ENCODE measurements at places on chromosomes 6 and 20. TPM values are rescaled to one million over a fixed set of nuclear protein-coding genes. Genes with fewer than 3 reads are reported as not detected.
A peak's percentile ranks its signal among the peaks of the same experiment; 100 is the strongest.

Gene MAS1
- not detected for total RNA-seq

- peak; percentile 49 for DNase-seq
Measured at GRCh38 chr6:74733830-74734620, 471.8 kb downstream of the COL12A1 start.

GRCh38 chr6:151155095-151155494, 84.7 kb upstream of the AKAP12 start:
- DNase-seq: no peak

- no peak for DNase-seq
Measured at GRCh38 chr20:3210346-3210745, 1.0 kb downstream of the ITPA start.

GRCh38 chr6:62613928-62614327, 327.9 kb upstream of the KHDRBS2 start:
- no peak for DNase-seq

DNA sequence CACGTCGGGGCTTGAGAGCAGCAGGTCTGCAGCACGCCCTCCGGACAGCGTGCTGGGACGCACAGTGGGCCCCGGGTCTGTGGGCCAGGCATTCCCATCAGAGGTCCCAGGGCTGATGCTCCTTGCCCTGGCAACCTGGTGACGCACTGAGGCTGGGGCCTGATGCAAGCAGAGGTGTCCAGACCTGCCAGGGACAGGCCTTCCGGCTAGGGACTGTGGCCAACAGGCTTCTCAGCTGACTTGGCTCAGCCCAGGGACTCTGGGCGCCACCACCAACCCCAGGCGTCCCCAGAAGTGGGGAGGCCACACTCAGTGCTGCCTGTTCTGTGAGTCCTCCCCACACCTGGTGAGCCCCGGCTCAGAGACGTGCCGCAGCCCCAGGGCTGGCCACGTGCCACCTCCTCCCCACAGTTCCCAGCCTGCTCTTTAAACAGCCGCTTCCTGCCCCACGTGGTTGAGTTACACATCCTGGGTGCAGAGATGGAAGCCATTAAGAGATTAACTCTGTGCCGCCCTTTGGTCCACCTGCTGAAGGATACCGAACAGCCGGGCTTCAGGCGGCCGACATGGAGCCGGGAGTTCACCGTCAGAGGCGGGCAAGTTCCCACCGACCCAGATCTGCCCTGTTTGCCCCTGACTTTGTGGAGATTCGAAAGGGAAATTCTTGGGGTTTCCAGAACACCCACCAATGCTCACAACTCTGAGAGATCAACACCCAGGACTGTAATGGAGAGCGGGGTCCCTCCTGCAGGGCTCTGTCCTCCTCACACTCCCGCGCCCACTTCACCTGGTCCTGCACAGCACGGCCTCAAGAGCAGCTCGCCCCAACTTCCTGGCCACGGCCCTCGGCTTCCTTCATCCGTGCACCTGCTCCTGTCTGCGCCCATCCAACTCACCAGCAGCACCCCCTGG, 37.6 kb upstream of the ZBP1 start:
- peak; percentile 85 for DNase-seq

GRCh38 chr6:116680880-116681672, at the start of gene KPNA5:
TSS of gene KPNA5 (plus strand) at chr6:116681211. CDS start at chr6:116681335, 124 bp downstream.
- DNase-seq: peak; percentile 68

DNA sequence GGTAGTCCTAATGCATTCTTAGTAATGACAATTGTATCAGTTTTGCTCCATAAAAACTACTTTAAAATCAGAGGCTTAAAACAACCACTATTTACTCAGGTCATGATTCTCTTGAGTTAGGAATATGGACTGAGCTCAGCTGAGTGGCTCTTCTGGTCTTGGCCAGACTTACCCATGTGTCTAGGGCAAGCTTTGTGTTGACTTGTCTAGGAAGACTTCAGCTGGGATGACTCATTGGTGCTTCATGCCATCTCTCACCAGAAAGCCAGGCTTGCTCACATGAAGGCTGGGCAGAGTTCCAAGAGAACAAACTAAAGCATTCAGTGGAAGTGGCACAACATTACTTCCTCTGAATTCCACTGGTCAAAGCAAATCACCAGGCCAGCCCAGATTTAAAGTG, 155.3 kb downstream of the DHX35 start:
- DNase-seq: peak; percentile 86

GRCh38 chr6:139135578-139136545, 982 bp downstream of the HECA start:
- no peak for DNase-seq

DNA sequence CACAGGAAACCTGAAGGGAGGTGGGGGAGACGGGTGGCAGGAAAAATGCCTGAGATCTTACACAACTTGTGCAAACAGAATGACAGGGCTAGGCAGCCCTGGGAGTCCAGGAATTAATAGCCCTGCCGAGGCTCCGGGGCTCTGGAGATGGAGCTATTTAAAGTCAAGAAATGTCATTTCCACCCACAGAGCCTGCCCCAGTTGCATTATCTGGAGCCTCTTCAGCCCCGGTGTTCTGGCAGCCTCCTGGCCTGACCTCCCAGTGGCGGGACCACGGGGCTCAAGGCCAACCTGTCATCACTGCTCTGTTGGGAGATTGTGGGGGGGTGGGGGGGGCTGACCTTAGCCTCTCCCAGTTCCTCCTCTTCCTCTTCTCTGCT, 28.5 kb upstream of the SCUBE3 start:
- DNase-seq: peak; percentile 79

- DNase-seq: peak; percentile 52
Measured at GRCh38 chr6:37943436-37944058, 124.0 kb downstream of the ZFAND3 start.

DNA sequence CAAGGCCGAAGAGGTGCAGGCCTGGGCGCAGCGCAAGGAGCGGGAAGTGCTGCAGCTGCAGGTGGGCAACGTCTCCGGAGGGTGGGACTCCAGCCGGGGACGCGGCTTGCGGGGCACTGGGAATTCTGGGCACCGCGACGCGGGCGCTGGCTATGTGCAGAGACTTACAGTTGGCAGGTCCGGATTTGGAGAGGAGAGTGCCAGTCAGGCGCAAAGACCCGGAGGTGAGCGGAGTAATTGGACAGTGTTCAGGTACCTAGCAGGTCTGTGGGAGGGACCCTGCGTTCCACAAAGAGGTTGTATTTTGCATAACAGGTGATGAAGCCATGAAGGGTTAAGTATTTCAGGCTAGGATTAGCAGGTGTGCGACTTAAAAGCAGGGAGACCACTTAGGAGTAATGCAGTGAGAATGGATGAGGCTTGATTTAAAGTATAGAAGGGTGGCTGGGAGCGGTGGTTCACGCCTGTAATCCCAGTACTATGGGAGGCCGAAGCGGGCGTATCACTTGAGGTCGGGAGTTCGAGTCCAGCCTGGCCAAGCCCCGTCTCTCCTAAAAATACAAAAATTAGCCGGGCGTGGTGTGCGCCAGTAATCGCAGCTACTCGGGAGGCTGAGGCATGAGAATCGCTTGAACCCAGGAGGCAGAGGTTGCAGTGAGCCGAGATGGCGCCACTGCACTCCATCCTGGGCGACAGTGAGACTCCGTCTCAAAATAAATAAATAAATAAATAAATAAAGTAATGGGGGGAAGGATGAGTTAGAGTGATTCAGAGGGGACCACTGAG, 1.0 kb downstream of the MRPS26 start:
- DNase-seq: peak; percentile 68

- DNase-seq: no peak
Measured at GRCh38 chr6:75116946-75117345, 88.9 kb downstream of the COL12A1 start.

DNA sequence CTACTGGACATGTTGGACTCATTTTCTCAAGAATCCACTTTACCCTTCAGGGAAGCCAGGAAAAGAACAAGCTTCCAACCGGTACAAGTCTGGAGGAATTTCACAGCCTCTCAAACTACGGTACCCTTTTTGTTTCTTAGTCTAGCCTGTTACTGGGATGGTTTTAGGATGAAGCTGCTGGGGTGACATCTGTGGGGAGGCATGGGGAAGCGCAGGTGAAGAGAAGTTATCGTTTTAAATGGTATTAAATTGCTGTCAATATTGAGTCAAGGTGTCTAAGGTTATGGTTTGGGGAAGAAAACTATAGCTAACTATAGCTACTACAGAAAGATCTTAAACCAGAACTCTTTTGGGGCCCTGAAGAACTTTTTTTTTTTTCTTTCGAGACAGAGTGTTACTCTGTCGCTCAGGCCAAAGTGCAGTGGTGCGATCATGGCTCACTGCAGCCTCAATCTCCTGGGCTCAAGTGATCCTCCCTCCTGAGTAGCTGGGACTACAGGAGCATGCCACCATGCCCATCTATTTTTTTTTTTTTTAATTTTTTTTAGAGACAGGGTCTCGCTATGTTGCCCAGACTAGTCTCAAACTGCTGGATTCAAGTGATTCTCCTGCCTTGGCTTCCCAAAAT, 128.7 kb downstream of the RIN2 start:
- DNase-seq: peak; percentile 33

GRCh38 chr20:62571669-62572344, 70.5 kb upstream of the SLCO4A1 start:
- DNase-seq: no peak

DNA sequence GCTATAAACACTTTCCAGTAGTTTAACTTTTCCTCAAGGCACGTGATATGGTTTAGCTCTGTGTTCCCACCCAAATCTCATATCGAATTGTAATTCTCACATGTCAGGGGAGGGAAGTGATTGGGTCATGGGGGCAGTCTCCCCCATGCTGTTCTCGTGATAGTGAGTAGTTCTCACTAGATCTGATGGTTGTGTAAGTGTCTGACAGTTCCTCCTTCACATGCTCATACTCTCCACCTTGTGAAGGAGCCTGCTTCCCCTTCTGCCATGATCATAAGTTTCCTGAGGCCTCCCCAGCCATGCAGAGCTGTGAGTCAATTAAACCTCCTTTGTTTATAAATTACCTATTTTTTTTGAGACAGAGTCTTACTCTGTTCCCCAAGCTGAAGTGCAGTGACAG, 127.9 kb downstream of the DTNBP1 start:
- DNase-seq: no peak

Gene SLC17A2
- total RNA-seq: not detected

Gene RBPJL
- not detected for total RNA-seq

DNA sequence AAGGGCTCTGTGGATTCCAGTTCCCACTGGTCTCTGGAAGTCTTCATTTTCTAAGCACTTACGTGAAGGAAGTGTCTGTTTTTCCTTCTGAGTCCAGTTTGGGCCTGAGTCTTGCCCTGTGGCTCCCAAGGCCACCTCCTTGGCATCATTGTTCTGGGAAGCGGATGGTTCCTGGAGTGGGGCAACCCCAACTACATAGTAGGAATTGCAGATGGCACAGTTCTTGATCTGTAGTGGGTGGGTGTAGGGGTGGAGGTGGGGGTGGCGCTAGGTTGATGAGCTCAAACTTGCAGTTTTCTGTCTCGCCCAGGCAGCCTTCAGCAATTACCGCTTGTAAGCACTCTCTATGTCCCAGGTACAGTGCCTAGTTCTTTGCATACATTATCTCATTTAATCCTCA, 7.2 kb upstream of the FERMT1 start:
- DNase-seq: no peak

DNA sequence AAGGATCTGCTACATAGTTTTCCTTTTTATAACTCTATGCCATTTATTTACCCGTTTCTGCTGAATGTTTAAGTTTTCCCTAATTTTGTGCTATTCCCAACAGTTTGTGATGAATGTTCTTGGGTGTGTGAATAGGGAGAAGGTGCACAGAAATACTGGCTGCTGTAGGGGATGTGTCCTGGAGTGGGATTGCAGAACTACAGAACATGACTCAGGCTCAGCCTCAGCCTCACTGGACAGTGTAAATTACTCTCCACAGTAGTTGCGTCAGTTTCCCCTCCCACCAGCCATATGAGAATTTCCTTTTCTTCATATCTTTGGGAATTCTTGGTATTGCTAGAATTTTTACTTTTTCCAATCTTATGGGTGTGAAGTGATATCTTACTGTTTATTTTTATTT, 57.0 kb downstream of the SLX4IP start:
- peak; percentile 45 for DNase-seq

DNA sequence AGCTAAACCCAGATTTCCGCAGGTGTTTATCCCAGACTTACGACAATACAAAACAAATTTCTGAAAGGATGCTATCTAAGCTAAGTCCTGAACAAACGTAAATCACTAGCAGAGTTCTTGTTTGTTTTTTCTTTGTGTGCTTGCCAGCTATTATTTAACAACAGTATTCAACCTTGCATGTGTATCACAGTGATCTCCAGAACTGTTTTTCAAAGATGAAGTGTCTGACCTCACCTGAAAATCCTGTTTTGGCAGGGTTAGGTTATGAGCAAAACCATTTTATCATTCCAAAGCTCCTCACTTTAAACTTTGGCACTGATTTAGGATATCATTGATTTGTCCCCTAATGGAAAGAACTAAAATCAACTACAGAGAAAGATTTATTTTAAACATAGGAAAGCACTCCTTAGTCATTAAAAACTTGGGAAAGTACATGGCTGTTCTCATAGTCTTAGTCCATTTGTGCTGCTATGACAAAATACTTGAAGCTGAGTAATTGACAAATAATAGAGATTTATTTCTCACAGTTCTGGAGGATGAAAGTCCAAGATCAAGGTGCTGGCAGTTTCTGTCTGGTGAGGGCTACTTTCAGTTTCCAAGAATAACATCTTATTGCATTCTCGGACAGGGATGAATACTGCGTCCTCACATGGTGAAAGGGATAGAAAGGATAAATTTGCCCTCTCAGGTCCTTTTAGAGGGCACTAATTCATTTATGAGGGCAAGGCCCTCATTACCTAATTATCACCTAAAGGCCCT, 20.8 kb upstream of the BMP5 start:
- no peak for DNase-seq

Gene DYNLT2
- 1.1 TPM for total RNA-seq

DNA sequence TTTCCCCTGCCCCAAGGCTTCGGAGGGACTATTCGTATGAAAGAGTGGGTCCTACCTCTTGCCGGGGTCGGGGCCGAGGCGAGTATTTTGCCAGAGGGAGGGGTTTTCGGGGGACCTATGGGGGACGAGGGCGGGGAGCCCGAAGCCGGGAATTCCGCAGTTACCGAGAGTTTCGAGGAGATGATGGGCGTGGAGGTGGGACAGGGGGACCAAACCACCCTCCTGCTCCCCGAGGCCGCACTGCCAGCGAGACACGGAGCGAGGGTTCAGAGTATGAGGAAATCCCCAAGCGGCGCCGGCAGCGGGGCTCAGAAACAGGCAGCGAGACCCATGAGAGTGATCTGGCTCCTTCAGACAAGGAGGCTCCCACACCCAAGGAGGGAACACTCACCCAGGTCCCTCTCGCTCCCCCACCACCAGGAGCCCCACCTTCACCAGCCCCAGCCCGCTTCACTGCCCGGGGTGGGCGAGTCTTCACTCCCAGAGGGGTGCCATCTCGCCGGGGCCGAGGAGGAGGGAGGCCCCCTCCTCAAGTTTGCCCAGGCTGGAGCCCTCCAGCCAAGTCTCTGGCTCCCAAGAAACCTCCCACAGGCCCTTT, 11.3 kb downstream of the PRRC2A start:
- DNase-seq: no peak

GRCh38 chr6:56949925-56950495, 4.9 kb upstream of the BEND6 start:
- DNase-seq: no peak

DNA sequence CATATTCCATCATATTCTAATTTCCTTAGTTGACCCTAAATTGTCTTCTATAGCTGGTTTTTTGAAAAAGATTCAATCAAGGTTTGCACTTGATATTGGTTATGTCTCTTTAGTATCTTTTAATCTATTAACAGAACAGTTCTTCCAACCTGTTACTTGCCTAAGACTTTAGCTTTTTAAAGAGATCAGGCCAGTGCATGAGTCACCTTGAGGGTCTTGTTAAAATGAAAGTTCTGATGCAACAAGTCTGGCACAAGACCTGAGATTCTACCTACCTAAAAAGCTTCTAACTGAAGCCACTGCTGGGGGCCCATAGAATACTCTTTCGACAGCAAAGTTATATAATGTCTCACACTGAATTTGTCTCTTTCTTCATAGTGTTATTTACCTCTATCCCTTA, 3.2 kb downstream of the USP45 start:
- DNase-seq: no peak

Gene PHACTR3
- total RNA-seq: 32.0 TPM
